ENCODE measurements at places on chromosomes 16 and 17.
A peak's percentile ranks its signal among the peaks of the same experiment; 100 is the strongest.

DNA sequence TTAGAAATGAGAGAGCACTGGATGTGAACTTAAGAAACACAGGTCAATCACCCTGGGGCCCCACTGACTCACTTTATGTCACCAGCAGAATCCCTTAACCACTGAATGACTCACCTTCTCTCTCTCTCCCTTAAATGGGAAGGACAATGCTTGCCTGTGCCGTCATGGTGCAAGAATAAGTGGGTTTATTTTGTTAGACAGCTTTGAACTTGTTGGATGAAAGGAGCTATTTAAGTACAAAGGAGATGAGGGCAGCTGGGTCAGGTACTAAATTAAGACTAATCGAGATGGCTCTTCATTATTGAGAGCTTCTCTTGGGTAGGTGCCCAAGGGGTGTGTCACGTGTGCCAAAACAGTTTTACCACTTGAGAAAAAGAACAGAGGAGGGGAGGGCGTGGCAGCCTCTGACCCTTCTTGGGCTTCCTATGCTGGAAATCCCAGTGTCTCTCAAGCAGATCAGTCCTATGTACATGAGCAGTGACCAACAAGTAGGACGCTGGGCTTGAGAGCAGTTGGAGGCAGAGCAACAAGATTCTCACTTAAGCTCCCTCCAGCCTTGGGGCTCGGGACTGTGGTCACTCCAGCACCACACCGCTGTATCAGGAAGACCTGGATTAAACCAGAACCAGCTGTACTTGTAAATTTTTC, 6.7 kb upstream of the KRT31 start:
- no peak for DNase-seq

GRCh38 chr16:11698271-11698689, 30.0 kb downstream of the SNN start:
- DNase-seq, result no peak

DNA sequence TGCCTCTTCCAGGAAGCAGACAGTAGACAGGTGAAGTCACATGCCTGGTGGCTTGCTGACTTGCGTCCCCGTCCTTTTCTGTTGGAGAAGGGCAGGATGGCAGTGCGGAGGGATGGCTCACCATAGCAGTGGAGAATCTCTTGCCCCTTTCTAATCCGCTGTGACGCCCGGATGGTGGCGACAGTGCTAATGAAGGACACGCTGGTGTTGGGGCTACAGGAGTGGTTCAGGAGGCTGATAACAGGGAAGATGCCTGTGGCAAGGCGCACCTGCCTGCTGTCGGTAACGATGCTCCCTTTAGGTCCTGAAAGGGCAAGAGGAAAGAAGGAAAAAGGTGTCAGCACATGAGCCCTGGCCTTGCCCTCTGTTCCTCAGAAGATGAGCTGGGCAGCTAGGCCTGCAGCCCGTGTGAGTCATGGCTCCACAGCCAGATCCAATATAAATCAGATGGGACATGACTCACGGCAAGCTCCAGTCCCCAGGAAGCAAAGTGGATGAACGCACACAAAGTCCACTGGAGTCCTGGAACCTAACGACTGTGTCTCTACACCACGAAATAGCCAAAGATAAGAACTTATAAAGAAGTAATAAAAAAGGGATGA, 25.5 kb downstream of the SERPINF1 start:
- peak; percentile 63 for DNase-seq

DNA sequence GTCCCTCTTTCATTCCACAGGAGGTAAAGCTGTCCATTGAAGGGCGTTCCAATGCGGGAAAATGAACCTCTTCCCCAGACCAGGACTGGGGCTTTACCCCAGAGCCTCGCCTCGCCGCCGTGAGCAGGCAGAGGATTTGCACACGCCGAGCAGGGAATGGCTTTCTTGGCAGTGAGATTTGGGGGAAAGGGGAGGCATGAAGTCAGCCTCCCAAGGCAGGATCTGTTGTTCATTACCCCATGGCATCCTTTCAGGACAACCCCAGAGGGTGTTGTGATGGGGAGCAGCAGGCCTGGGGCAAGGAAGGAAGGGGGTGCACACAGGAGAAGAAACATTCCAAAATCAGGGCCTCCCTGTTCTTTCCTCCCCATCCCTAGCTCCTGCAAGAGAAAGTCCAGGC, 6.0 kb downstream of the ATXN1L start:
- no peak for DNase-seq

GRCh38 chr17:38894276-38894675, 24.4 kb downstream of the LASP1 start:
- DNase-seq, result no peak

DNA sequence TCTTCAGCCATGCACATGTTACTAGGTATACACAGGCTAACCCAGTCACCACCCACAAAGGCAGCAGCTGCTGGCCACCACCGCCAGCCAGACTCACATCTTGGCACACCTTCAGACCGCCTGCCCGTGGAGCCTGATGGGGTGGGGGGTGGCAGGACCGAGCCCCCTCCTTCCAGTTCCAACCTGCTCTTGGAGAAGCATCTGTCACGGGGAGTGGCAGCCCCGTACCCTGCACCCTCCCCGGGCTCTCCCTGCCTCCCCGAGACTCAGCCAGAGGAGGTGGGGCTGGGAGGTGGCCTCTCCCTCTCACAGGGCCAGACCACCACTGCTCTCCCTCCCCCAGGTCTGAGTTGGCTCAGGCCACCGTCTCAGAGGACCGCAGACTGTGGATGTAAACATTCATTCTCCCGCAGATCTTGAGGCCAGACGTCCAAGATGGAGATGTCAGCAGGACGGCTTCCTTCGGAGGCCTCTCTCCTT, 11.3 kb upstream of the RBFOX3 start:
- DNase-seq, result no peak

GRCh38 chr17:76581515-76581914, 4.1 kb downstream of the ST6GALNAC2 start:
- DNase-seq, result no peak

- no peak for DNase-seq
Measured at GRCh38 chr17:72682605-72683004, 409.9 kb downstream of the SLC39A11 start.

- DNase-seq, result no peak
Measured at GRCh38 chr17:76920364-76921139, 52.3 kb downstream of the MGAT5B start.

DNA sequence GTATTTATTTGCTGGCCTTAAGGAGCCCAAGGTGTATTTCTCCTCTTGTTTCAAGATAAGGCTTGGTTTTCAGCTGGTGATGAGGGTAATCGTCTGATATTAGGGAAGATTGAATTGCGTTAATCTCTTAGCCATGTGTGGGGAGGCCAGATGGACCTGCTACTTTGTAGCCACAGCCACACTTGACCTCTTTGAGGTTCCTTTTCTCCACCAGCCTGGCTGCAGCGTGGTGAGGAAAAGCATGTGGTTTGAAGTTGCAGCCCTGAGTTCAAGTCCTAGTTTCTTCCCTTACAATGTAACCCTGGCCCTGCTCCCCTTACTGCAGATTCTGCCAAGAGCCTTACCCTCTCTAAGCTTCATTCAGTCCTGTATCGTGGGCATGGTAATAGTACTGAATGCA, 3.1 kb downstream of the MINK1 start:
- DNase-seq, result no peak

DNA sequence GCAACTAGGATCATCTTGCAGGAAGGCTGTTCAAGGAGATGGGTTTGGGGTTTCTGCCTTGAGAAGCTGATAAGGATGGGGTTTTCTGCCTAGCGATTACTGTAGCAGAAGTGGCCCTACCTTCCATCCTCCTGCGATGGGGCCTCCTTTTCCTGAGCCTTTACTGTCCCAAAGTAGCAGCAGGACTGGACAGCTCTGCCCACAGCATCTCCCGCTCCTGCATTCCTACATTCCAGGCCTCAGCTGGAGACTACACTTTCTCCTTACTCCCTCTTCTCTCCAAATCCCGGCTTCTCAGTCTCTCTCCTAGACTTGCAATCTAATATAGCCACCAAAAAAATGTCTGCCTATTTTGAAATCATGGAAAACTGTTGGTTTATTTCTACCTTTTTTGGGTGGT, 355.4 kb downstream of the CA10 start:
- no peak for DNase-seq

- no peak for DNase-seq
Measured at GRCh38 chr16:88309908-88310265, 72.9 kb upstream of the ZNF469 start.

- no peak for DNase-seq
Measured at GRCh38 chr16:64011650-64012049, 1110.2 kb downstream of the CDH11 start.

DNA sequence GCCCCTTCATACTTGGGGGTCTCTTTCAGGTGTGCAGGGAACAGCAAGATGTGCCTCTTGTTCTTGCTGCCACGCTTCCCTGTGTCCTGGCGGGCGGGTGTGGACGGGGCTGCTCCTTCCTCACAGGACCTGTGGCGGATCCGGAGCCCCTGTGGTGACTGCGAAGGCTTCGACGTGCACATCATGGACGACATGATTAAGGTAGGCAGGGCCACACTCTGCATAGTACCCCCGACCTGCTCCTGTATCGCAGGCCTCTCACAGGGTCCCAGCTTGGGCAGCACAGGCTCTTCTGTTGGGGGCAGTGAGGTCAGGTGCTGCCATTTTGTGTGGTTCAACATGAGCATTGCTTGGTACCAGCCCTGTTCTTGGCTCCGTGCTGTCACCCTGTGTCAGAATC, 42.5 kb downstream of the PRMT7 start:
- DNase-seq, result no peak

DNA sequence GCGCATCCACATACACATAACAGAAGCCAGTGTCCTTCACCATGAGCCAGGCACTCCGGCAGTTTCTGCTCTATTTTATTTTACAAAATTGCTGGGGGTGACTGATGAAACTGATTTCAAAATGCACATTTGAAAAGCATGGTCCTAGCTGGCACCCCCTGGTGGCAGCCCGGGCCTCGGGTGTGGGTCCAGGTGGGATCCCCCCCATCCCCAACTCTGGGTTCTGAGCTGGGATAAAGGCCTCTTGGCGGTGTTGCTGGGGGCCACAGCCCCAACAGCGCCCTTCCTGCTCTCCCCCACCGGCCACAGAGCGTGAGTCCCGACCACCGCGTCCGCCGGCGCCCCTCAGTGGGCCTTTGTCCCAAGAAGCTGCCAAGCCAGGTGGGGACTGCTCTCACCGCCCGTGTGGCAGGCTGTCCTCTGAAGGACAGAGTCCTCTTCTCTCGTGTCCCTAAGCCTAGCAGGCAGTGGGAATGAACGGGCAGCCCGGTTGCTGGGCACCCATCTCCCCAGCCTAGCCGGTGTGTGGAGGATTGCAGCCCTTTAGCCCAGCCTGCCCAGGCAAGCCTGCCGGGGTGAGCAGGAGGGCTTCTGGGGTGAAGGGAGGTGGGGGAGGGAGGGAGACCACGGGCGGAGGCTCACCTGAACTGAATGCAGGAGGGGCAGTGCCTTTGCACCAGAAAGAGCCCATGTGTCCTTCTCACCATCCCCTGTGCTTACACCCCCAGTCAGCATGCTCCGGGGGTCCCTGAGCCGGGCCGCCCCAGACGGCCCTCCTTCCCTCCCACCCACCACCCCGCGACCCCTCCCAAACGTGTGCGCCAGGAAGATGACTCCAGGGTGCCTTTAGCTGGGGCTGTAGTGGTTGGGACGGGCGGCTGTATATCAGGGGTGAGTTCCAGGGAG, 898 bp downstream of the SNAI3 start:
- DNase-seq, result no peak

DNA sequence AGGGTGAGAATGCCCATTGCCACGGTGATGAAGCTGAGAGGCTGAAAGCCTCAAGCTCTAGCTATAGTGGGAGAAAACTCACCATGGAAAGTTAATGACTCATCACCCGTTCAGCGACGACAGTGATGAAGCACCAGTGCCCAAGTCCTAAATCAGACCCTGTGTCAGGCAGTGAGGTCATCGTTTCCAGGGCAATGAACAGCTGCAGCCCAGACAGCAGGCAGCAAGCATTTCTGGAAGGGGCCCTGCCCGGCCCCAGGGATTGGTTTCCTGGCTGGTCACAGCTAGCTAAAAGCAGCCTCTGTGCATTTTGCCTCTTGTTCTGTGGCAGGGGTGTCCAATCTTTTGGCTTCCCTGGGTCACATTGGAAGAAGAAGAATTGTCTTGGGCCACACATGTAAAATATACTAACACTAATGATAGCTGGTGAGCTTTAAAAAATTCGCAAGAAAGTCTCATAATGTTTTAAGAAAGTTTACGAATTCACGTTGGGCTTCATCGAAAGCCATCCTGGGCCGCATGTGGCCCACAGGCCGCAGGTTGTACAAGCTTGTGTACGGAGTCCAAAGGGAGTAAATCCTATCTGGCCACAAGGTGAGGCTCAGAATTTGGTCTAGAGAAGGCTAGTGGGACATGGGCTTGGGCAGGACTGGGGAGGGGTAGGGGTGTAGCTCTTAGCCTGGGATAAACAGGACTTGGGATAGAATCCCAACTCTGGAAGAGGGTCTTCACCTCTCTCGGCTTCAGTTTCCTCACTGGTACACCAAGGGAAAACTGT, 40.6 kb downstream of the MIS12 start:
- peak; percentile 32 for DNase-seq

GRCh38 chr16:11614587-11615175, 28.0 kb upstream of the LITAF start:
- no peak for DNase-seq

DNA sequence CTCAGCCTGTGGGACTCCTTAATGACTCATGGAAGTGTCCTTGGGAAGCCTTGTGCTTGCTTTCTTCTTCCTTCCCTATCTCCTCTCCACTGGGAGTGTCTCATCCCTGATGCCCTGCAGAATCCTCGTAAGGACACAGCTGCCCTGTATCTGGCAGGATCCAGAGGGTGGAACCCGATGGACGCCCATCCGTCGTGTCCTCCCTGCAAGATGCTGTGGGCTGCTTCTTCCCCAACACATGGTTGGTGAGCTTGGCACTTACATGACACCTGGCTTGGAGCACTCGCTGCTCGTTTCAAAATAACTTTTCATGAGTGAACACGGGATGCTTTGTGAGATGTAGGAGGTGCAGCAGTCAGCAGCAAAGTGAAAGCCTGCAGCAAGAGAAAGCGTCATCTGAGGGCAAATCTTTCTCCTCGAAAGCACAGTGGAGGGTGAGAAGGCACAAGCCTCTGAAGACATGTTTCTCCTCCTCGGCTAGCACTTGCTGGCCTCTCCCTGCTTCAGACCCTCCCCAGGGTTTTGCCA, 3.3 kb downstream of the CCL15 start:
- DNase-seq, result no peak

DNA sequence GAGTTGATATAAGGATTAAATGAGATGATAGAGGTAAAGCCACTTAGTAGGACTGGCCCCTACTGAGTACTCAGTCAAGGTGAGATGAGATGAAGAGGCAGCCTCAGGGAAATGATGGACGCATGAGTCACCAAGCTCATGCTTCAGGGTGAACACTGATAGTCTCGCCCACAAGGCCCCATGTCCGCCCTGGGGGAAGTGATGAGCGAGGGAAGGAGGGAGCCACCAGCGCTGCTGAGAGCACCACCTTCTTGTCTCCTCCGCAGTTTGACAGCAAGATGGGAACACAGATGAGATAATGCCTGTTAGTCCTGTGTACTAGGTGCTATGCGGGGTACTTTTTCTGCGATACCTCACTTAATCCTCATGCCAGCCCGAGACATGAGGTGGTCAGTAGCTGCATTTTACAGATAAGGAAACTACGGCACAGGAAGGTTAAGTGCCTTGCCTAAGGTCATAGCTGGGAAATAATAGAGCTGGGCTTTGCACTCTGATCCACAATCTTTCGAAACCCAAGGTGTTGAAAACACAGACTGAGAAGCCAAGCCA, 383.0 kb downstream of the CPPED1 start:
- DNase-seq, result no peak

GRCh38 chr16:13896543-13897182, 23.3 kb upstream of the ERCC4 start:
- DNase-seq, result no peak

- DNase-seq, result no peak
Measured at GRCh38 chr16:51755577-51756355, 604.7 kb upstream of the SALL1 start.

GRCh38 chr17:21246698-21247097, 6.5 kb downstream of the NATD1 start:
- DNase-seq, result no peak

GRCh38 chr16:87461466-87461991, 31.3 kb downstream of the ZCCHC14 start:
- DNase-seq, result peak; percentile 96

Measured in colonic mucosa (tissue), 4 donors.